ENCODE measurements at places on chromosomes 3 and 15. TPM values are rescaled to one million over a fixed set of nuclear protein-coding genes. Genes with fewer than 3 reads are reported as not detected.

GRCh38 chr3:21484057-21484827, 266.8 kb downstream of the ZNF385D start:
- DNase-seq, result peak; percentile 21
- H3K36me3 ChIP-seq, result no peaks in the 10 kb centered on the region
- no peak overlapping the region for H3K4me3 ChIP-seq

DNA sequence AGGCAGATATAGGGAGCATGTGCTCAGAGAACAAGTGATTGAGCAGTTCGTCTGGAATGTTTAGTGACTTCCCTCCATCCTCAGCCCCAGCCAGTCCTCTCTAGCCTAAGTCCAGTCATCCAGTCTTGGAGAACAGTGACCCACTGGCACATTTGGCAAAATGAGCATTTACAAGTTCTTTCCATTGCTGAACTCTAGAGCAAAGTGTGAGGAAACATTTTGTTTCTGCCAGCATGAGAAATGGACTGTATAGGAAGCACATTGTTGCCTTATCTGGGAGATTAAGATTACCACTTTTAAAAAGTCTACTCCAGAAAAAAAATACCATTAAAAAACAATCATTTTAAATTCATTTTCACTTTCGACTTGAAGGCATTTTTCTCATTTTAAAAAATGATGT, 353.6 kb downstream of the SHQ1 start:
- H3K27me3 ChIP-seq, result no peaks in the 10 kb centered on the region
- no peaks in the 10 kb centered on the region for H3K36me3 ChIP-seq
- H3K4me3 ChIP-seq, result no peak overlapping the region

DNA sequence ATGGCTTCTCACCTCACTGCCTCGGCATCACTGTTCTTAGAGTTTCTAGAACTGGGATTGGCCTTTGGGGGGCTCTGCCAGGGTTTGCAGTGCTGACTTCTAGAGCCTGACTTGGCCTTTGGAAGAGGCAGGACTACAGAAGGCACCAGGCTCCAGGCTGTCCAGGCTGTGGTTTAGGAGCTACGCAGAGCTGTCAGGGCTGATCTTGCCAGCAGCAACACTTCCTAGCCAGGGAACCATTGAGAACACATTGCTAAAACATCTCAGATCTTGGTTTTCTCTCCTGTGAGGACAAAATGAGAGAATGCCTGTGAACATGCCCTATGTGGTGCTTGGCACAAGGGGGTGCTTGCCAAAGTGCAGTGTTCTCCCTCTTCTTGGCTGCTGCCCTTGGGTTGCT, 34.6 kb upstream of the APEH start:
- no peaks in the 10 kb centered on the region for H3K27me3 ChIP-seq
- H3K36me3 ChIP-seq, result no peaks in the 10 kb centered on the region
- no peaks in the 10 kb centered on the region for H3K4me1 ChIP-seq

- H3K27ac ChIP-seq, result no peak overlapping the region
- no peak overlapping the region for H3K4me3 ChIP-seq
- peaks cover 6% of the 10 kb centered on the region for H3K36me3 ChIP-seq
- H3K4me1 ChIP-seq, result peaks cover 52% of the 10 kb centered on the region
- no peaks in the 10 kb centered on the region for H3K27me3 ChIP-seq
Measured at GRCh38 chr3:11363715-11364114, 91.5 kb downstream of the ATG7 start.

- no peak overlapping the region for H3K27ac ChIP-seq
- H3K27me3 ChIP-seq, result no peaks in the 10 kb centered on the region
- no peak for DNase-seq
- H3K4me3 ChIP-seq, result no peak overlapping the region
- H3K4me1 ChIP-seq, result peaks cover 7% of the 10 kb centered on the region
Measured at GRCh38 chr3:141235661-141236171, 4.1 kb downstream of the PXYLP1 start.

GRCh38 chr15:101573951-101574350, 78.2 kb downstream of the TM2D3 start:
- H3K27ac ChIP-seq, result no peak overlapping the region
- no peak for DNase-seq
- no peaks in the 10 kb centered on the region for H3K36me3 ChIP-seq
- no peaks in the 10 kb centered on the region for H3K4me1 ChIP-seq
- peaks cover 19% of the 10 kb centered on the region for H3K27me3 ChIP-seq

DNA sequence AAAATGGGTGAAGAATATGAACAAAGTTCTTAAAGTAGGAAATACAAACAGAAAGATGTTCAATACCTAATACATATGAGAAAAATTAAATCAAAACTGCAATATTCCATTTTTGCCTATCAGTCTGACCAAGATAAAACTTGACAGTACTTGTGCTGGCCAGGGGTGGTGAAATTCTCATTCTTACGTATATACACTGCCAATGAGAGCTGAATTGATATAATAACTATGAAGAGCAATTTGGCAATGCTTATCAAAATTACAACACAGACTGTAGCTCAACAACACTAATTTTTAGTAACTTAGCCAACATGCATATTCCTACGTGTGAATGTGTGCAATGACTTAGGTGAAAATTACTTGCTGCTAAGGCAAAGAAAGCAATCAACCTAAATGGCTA, 90.2 kb downstream of the SETD2 start:
- no peak overlapping the region for H3K4me3 ChIP-seq
- no peak for DNase-seq
- no peaks in the 10 kb centered on the region for H3K4me1 ChIP-seq
- H3K27me3 ChIP-seq, result no peaks in the 10 kb centered on the region

DNA sequence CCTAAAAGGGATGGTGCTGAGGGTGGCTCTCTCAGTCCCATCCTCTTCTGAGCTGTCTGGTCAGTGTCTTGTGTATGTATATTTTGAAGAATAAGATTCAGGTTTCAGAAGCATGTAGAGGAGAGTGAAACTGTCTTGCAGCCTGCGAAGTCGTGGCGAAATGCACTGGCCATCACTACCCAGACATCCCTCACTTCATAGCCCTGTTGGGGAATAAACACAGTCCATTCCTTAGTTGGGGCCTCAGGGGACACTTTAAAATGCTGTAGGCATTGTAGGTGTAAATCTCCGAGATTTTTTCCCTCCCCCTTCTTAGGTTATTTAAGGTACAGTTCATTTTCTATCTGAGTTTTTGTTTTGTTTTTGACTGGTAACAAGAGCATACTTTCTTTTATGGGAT, 93.8 kb downstream of the DNASE1L3 start:
- H3K4me3 ChIP-seq, result no peak overlapping the region
- no peaks in the 10 kb centered on the region for H3K4me1 ChIP-seq
- no peak overlapping the region for H3K27ac ChIP-seq
- no peak for DNase-seq
- H3K36me3 ChIP-seq, result no peaks in the 10 kb centered on the region
- H3K27me3 ChIP-seq, result no peaks in the 10 kb centered on the region

DNA sequence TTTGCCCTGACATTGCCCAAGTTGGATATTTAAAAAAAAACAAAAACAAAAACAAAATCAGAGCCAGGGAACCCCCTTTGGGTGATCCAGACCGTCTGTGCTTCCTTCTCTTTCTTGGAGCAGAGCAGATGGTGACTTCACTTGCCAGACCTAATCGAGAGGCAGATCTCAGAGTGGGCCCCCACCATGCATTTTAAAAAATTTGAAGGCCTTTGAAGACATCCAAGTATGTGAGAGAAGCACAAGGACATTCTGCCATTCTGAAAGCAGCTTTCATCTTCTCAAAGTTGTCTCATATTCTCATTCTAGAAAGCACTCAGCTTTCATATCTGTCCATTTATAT, 93.3 kb downstream of the SV2B start:
- H3K4me3 ChIP-seq, result no peak overlapping the region
- DNase-seq, result no peak
- no peaks in the 10 kb centered on the region for H3K36me3 ChIP-seq
- H3K4me1 ChIP-seq, result no peaks in the 10 kb centered on the region

- H3K4me1 ChIP-seq, result no peaks in the 10 kb centered on the region
- H3K27ac ChIP-seq, result no peak overlapping the region
Measured at GRCh38 chr3:15477951-15478639, 43.4 kb downstream of the COLQ start.

GRCh38 chr15:66613743-66614142, 47.9 kb upstream of the LCTL start:
- no peaks in the 10 kb centered on the region for H3K4me1 ChIP-seq
- H3K27me3 ChIP-seq, result no peaks in the 10 kb centered on the region
- no peak overlapping the region for H3K4me3 ChIP-seq
- H3K27ac ChIP-seq, result no peak overlapping the region
- DNase-seq, result no peak

DNA sequence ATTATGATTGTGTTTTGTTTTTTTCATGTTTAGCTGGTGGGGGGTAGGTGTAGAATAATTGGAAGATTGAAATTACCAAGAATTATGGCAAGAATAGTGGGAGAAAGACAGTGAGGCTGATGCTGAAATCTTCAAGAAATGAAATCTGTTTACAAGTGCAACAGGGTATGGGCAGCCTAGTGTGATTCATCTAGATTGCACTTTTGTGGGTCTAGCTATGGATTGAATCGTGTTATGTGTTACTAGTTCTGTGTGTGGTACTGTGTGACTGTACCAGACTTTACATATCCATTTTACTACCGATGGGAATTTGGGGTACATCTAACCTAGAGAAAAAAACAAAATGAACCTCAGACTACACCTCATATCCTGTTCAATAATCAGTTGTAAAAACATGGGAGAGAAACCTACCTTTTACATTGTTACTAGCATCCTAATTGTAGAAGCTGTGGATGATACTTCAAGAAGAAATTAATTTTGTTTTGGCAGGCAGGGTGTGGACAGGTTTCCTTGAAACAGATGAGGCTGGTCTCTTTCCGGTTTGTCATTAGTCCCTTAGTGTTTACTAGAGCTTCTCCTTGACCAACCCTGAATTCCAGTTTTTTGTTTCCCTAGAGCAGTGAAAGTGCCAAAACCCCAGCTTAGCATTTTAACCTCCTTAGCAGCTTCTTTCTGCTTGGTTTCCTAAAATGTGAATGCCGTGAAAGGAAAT, 47.9 kb downstream of the OPA1 start:
- H3K36me3 ChIP-seq, result peaks cover 57% of the 10 kb centered on the region
- H3K4me1 ChIP-seq, result peaks cover 35% of the 10 kb centered on the region
- H3K27me3 ChIP-seq, result no peaks in the 10 kb centered on the region
- no peak overlapping the region for H3K4me3 ChIP-seq

- H3K36me3 ChIP-seq, result no peaks in the 10 kb centered on the region
- no peak overlapping the region for H3K27ac ChIP-seq
- no peaks in the 10 kb centered on the region for H3K27me3 ChIP-seq
- peak; percentile 2 for DNase-seq
- H3K4me3 ChIP-seq, result no peak overlapping the region
Measured at GRCh38 chr3:192128922-192129321, 598.4 kb downstream of the FGF12 start.

- DNase-seq, result peak; percentile 8
- H3K27ac ChIP-seq, result no peak overlapping the region
- H3K4me1 ChIP-seq, result no peaks in the 10 kb centered on the region
- H3K27me3 ChIP-seq, result no peaks in the 10 kb centered on the region
- H3K36me3 ChIP-seq, result no peaks in the 10 kb centered on the region
Measured at GRCh38 chr3:49554633-49555265, 472 bp downstream of the BSN start.

DNA sequence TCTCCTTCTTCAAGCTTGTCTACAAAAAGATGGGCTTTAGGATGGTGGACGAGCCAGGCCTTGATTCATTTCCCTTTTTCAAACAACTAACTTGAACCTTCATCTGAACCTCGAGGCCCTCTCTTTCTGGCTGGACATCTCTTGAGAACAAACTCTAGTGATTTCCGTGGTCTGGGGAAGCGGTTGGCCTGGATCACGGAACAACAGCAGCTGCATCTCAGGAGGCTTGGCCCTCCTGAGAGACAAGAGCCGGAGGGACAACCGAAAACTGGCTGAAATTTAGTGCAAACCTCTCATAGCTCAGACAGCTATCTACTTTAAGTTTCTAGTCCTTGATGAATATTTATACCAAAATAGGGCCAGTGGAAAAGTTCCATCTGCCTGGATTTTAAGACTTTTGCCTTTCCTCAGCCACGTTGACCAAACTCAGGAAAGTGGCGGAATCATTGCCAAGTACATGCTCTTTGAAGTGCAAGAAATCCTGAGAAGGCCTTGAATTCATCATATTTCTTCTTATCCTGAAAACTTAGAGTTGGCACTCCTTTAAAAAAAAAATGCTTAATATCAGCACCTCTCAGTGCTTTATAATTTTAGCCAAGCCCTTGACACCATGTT, 14.5 kb downstream of the LMCD1 start:
- no peak overlapping the region for H3K4me3 ChIP-seq
- peaks cover 2% of the 10 kb centered on the region for H3K27me3 ChIP-seq
- no peak for DNase-seq
- no peaks in the 10 kb centered on the region for H3K36me3 ChIP-seq

Gene FILIP1L
- total RNA-seq, result 3.4 TPM

Gene A4GNT
- total RNA-seq, result not detected

Gene ABHD5
- 6.3 TPM for total RNA-seq

Gene GOLGA8G
- total RNA-seq, result not detected

Gene STAC
- total RNA-seq, result 2.0 TPM

Gene MESP2
- 0.26 TPM for total RNA-seq

Gene KCTD6
- total RNA-seq, result 14.3 TPM

Gene AMOTL2
- total RNA-seq, result 38.9 TPM

Gene LMAN1L
- 0.80 TPM for total RNA-seq
